ENCODE measurements at places on chromosomes 2 and 18.

DNA sequence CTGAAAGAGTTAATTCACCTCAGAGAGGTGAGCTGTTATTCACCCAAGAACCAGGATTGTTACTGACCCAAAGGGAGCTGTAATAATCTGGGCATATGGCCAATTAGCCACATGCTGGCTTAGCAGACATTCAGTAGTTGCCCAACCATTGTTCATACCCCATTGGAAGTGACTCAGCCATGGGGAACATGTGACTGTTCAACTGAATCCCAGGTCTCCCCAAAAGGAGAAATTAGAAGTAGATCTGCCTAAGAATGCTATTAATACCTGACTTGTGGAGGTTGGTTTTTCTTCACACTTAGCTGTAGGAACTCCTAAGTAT, 272.6 kb upstream of the UBE2E3 start:
- DNase-seq, result no peak

DNA sequence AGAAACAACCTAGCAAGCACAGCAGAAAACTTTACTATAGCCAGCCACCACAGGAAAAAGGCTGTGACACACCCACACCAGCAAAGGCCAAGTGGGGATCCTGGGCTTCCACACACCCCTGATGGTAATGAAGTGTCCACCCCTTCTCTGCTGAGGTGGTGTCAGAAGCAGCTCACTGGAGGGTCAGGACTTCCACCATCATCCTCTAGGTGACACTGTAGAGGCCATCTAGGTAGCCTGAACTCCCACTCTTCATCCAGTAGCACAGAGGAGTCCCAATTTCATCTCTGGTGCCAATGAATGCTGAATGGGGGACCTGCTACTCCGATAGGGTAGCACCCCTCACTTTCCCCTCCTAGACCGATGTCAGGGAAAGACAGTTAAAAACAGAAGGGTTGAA, 1544.4 kb downstream of the LRP1B start:
- no peak for DNase-seq

DNA sequence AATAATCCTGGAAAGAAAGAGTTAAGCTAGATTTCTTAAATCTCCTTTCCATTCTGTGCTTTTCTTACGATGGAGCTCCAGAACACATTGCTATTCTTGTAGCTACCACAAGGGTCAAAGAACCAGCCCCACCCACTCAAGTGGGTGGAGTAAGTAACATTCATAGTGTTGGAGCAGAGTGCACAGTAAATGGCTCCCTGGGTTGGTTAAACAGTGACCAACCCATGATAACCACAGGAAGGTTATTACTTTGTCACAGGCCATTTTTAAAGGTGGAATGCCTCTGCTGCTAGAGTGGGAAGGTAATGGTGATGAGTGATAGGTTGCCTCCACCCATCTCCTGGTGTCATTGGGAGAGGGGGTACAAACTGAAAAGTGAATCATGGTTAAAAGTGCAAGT, 13.9 kb downstream of the ARPC2 start:
- peak; percentile 31 for DNase-seq

DNA sequence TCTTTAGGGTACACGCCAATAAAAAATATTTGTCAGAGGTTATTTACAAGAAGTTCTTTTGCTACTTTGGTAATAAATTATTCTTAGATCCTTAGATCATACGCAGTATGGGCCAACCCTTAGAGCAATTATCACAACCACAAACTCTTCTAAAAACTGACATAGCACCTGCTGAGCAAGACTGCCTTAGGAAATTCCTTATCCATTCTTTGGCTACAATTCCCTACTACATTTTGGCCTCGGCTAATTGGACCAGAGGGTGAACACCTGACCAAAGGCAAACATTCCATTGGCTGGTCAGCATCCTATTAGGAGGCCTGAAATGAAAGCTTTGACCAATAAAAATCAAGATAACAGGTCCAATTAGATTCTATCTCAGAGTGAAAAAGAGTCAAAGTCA, 147.6 kb upstream of the CCDC68 start:
- DNase-seq, result no peak

DNA sequence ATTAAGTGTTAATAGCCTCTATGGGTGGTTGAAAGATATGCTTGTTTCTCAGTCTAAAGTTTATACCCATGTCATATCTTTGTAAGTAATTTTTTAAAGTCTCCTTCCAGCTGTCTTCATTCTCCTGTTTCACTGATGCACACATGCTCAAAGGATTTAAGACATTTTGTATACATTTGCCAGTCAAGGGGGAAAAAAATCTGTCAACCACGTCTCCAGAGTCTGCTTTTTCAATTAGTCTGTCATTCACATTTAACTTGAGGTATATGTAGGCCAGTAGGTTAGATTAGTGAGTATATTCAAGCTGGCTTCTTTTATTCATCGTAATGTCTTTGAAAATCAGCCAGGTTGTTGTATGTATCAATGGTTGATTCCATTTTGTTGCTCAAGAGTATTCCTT, 193.5 kb downstream of the MCFD2 start:
- DNase-seq, result no peak

DNA sequence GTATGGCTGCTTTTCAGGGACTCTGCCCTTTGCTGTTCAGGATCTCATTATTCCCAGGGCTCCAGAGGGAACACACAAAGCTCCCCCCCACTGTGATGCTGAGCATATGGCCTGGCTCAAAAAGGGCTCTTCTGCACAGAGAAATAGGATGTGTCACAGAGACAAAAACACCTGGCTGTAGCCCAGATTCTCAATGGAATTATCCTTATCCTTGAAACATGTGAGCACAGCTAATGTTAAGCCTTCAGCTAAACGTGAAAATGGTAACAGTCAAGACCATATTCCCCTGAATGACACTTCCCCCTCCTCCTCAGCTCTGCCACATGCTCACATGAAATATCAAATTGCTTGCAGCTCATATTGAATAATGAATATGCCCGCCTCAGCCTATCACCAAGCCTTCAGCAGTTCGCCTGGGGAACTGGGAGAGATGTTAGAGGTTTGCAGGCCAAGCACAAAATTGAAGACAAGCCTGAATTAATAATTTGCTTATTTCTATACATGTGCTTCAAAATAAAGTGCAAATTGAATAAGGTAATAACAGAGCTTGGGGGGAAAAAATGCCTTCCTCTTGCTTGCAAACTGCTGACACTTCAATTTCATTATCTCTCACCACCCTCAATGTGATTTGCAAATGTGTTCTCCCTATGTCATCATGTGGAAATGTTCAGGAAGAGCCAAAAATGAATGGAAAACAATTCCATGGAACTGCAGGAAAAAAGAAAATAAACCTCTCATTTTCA, 181.0 kb upstream of the HNRNPA3 start:
- no peak for DNase-seq

- DNase-seq, result no peak
Measured at GRCh38 chr2:134087371-134087921, 166.4 kb upstream of the MGAT5 start.

GRCh38 chr18:32450026-32450691, 20.5 kb downstream of the GAREM1 start:
- no peak for DNase-seq

- no peak for DNase-seq
Measured at GRCh38 chr2:68316111-68316510, 3.6 kb downstream of the CNRIP1 start.

DNA sequence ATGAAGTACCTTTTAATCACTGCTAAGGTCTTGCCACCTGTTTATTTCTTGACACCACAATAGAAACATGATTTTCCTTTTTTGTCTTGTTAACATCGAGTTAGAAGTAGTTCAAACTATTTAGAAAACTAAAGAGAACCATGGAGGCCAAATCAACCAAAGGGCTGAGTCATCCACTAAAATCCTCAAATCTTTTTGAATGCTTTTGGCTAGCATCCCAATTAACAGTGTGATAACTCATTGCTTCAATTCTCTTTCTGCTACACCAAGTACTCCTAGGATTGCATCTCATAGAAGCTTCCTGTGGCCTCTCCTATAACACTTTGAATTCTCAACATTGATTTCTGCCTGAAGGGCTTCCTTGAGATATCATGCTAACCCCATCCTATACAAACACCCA, 159.9 kb upstream of the MMADHC start:
- no peak for DNase-seq

GRCh38 chr2:12048550-12048949, 302.1 kb downstream of the LPIN1 start:
- no peak for DNase-seq

GRCh38 chr2:240320204-240320993, 115.1 kb upstream of the GPC1 start:
- no peak for DNase-seq

GRCh38 chr2:237496428-237496827, 9.4 kb downstream of the MLPH start:
- DNase-seq, result no peak

DNA sequence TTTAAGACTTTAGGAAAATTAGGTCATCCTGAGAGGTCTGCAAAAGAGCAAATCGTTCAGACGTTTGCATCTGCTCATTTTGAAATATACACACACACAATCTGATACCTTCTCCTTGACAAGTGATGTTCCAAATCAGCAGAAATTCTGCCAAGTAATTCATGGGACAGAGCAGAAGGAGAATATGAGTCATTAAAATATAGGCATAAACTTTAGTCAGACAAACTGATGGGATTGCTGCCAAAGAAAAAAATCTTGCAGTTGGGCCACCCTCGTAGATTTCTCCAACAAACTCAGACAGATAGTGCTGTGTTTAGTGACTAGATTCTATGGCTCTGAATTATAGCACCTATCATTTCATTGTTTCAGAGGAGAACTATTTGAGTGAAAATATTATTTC, 336.3 kb downstream of the NYAP2 start:
- no peak for DNase-seq

GRCh38 chr2:38876407-38876806, 631 bp downstream of the MORN2 start:
- no peak for DNase-seq

DNA sequence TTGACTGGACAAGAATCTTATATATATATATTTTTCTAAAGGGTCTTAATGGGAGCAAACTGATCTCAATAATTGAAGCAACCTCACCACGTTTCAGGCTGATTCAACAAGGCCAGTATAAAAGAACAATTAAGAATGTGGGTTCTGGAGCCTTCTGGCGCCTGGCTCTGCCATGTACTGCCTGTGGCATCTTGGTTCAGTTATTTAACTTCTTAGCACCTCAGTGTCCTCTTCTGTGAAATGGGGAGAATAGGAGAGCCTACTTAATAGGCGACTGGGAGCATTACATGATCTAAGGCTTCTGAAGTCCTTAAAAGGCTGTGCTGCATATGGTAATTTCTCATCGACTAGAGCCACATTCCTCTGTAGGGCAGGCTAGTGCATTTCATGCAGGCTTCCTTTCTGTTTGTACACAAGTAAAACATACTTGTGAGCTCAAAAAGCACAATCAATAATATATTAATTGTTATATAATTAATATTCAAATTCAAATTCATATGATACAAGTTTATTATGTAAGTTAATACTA, 118.4 kb upstream of the LYPD1 start:
- DNase-seq, result no peak

DNA sequence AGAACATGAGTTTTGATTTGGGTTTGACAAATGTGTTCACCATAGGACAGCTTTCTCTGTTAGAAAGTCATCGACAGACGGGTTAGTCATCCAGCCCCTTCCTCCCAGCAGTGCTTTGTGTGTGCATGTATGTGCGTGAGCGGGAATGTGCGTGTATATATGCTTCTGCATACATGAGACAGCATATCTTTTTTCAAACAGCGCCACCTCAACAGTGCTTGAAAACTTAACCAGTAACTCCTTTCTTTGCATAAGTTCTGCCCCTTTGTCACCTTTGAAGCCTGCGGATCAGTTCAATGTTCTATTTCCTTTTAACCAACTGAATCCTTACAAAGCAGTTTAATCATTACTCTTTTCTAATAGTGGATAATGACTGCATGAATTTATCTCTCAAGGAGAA, 351.4 kb downstream of the LPIN1 start:
- DNase-seq, result no peak

DNA sequence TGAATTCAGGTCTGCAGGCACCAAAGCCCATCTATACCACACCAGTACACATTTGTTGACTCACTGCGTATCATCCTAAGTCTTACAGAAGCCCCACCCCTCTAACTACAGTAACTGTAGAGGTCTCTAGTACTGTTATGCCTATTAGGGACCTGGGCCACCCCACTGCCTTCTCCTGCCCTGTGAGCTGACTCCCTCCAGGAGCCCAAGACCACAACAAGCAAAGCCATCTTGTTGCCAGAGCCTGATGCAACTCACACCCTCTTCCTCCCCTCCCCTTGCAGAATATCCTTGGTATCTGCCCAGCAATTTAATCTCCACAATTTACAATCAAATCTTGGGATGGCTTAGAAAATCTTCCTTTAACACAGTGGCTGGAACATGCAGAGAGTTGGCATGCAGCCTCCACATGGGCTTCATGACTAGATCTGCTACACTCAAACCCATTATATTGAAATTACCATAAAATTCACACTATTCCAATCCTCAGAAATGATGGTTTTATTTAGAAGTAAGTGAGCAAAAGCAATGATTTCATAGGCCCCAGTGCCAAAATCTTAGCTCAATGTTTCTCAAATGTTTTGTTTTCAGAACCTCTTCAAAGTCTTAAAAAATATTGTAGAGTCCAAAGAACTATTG, 17.7 kb upstream of the CYP1B1 start:
- no peak for DNase-seq

DNA sequence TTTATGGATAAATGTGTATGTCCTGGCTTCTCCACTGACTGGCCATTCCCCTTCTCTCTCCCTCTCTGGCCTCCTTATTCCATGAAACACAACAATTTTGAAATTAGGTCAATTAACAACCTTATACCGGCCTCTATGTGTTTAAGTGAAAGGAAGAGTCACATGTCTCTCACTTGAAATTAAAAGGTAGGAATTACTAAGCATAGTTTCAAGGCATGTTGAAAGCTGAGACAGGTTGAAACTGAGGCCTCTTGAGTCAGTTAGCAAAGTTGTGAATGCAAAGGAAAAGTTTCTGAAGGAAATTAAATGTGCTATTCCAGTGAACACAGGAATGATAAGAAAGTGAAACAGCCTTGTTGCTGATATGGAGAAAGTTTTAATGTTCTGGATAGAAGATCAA, 69.7 kb downstream of the ADAM23 start:
- DNase-seq, result no peak

DNA sequence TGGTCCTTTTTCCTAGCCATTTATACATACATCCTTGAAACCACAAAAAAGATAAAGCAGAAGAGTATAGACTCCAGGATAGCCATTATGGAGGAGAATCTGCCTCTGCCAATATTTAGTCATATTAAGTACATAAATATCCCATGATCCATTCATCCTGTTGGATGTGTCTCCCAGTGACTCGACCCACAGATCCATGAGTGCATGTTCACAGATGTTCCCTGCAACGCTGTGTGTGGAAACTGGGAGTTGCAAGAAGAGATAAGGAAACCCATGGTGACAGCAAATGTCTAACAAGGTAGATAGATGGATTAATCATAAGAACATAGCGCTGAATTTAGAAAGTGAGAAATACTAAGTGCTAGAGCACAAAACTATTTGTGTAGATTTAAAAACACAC, 34.5 kb downstream of the STK39 start:
- DNase-seq, result no peak

DNA sequence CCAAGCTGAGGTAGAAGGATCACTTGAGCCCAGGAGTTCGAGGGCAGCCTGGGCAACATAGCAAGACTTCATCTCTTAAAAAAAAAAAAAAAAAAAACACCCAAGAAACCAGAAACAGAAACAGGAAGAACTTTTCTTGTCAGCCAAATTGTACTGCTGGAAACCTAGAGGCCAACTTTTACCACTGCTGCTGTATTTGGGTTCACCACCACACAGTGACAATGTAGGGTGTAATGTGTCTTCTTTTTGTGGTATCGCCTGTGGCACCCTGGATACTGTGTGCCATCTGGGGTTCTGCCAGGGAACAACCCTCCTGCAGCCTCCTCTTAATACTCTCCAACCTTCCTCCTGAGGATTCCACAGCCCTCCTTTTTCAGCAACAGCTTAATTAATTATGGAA, 72.6 kb downstream of the STK39 start:
- no peak for DNase-seq

Data from CD4-positive, alpha-beta T cell treated with Interleukin-6 for 4 hours (primary cell).